ENCODE measurements at places on chromosomes 12 and 14.
A peak's percentile ranks its signal among the peaks of the same experiment; 100 is the strongest.

DNA sequence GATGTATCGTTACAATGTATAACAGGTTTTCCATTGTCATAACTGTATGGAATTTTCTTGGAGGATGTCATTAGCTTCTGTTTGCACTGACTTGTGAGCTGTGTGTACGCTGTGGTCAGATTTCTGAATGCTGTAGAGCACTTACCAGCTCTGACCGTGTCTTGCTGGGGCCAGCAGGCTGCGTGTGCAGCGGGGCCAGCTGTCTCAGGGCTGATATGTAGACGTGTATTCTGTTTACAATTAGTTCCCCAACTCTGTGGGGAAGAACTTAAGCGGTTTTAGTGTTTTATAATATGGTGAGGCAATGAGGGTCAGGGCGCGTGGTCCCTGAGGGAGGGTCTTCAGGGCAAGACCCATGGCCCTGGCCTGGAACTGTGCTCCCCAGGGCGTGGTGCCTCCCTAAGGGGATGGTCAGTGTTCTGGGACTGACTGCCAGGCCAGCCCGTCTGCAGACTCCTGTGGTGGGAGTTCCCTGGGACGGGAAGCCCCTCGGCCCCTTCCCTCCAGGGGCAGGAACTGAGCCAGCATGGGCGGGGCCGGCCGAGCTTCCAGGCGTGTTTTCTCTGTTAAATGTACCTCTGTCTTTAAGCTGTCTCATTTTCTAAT is 18.7 kb downstream of the XRCC3 start:
- DNase-seq = no peak

GRCh38 chr12:70557583-70558191 is 79.5 kb downstream of the PTPRB start:
- DNase-seq = no peak

GRCh38 chr12:92581604-92582003 is 121.2 kb upstream of the PLEKHG7 start:
- DNase-seq = no peak

DNA sequence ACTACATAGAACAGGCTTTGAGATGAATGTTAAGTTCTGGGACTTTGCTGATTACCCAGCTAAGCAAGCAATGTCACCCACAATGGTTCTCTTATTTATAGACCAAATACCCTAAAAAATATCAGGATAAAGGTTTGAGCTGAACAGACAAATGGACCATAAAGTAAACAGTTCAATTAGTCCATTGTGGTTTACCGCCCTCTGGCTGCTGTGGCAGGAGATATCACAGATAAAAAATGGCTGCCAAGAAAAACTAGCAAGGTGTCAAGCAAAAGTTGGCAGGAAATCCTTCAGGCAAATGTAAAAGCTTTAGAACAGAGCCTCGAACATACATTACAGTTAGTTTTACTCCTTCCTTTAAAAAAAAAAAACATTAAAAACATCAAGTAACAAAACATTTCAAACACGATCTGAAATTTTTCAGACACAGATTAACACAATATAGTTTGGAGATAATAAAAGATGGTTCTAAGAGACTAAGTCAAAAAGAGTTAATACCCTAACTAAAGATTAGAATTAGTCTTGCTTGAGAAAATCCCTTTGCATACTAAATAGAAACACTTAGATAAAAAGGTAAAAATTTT is 41.3 kb downstream of the MED13L start:
- DNase-seq = peak; percentile 21

GRCh38 chr12:131775392-131776236 is 52.6 kb upstream of the MMP17 start:
- DNase-seq = no peak

- no peak for DNase-seq
These were observed 10.9 kb upstream of the ULK1 start for GRCh38 chr12:131883521-131883900.

GRCh38 chr12:57836442-57837375 is 9.8 kb downstream of the CTDSP2 start:
- no peak for DNase-seq

GRCh38 chr12:123233505-123234308 is 471 bp downstream of the MTRFR start:
- DNase-seq = no peak

DNA sequence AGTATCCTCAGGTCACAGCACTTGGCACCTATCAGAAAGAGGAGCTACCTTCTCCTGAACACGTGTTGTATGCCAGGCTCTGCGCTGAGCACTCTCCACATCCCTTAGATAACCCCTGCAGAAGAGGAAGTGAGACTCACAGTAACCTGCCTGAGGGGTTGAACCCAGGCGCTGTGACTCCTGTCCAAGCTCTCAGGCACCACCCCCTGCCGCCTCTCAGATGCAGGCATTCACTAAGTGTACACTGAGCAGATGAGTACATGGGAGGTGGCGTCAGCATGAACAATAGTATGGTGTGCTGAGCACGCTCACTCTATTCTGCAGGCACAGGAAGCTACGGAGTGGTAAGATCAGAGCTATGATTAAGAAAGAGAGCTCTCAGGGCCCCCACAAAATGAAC is 21.0 kb upstream of the RIC8B start:
- DNase-seq = peak; percentile 14

- DNase-seq = no peak
These were observed 32.6 kb upstream of the PNMA1 start for GRCh38 chr14:73746520-73747378.

- no peak for DNase-seq
These were observed 28.4 kb downstream of the AREL1 start for GRCh38 chr14:74684434-74684833.

DNA sequence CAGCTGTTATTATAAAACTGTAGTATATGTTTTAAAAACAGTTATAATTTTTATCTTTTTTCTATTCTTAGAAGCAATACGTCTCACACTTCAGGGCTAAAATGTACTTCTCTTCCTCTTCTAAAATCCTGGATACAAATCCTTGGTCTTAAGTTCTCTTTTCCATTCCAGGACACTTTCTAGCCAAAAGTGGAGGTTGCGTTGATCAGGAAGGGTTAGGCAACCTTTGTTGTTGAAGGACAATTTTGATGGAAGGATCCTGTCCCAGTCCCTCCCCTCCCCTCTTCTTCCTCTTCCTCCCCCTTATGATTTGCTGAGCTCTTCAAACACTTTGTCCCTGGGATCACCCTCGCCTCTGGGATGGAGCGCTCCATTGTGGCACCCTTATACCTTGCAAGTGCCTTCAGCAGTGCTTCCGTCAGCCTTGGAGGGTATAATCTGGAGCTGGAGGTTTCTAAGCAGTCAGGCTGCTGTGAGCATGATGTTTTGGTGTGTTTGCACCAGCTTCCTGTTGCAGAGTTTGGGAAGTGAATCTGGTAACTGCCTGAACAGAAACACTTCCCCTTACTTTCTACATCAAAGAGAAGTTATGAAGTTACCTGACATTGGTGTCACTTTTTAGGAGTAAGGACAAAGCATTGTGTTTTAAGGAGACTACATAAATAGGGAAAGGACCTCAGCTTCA is 87.4 kb upstream of the SLC38A2 start:
- DNase-seq = no peak

All from T follicular helper cell (primary cell).